ENCODE measurements at places on chromosomes 2 and 18.

GRCh38 chr18:9792565-9793245 is 84.6 kb downstream of the RAB31 start:
- DNase-seq: no peak

DNA sequence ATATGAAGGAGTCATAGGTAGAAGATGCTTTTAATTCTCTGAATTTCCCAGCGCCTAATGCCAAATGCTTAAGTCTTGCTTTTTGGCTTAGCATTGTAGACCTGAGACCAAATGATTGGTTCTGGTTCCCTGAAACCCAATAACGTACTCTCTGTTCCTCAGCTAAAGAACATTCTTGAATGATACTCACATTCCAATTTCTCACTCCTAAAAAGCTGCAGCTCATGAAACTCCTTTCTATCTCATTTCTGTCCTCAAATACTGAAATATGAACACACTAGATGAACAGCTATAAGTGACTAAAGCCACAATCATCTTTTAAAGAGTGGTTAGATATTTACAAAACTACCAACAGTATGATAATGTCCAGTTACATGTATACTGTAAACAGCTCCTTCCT is 272.1 kb downstream of the SLC8A1 start:
- DNase-seq: no peak

DNA sequence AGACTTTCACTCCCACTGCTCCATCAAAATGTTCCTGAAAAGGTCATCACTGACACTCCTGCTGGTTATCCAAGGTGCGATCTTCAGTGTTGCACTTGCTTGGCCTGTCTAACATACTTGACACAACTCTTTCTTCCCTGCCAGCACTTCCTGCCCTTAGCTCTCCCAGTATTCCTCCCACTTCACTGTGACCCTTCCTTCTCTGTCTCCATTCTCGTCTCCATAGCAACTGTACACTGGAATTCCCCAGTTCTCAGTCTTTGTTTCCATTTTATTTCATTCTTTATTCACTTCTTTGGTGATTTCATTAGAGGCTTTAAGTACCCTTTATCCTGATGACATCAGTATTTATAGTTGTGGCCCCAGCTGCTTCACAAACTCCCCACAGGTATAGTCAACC is 333.0 kb downstream of the IRS1 start:
- no peak for DNase-seq

- DNase-seq: no peak
These were observed 63.9 kb downstream of the PRKRA start for GRCh38 chr2:178386986-178387597.

GRCh38 chr2:71888751-71889445 is 258.8 kb downstream of the CYP26B1 start:
- peak; percentile 50 for DNase-seq

Measured in fibroblast of skin of abdomen (primary cell).